Astrocyte (in vitro differentiated cells and primary cell): ENCODE measurements at places on chromosomes 4 and X.

- no peak for DNase-seq
These were observed 450.3 kb downstream of the RAPGEF2 start for GRCh38 chr4:159552979-159553768.

- DNase-seq: no peak
These were observed 74.1 kb downstream of the TSPAN5 start for GRCh38 chr4:98584265-98584664.

- DNase-seq: peak; percentile 67
These were observed 35.4 kb upstream of the TMEM184C start for GRCh38 chr4:147581606-147582350.

DNA sequence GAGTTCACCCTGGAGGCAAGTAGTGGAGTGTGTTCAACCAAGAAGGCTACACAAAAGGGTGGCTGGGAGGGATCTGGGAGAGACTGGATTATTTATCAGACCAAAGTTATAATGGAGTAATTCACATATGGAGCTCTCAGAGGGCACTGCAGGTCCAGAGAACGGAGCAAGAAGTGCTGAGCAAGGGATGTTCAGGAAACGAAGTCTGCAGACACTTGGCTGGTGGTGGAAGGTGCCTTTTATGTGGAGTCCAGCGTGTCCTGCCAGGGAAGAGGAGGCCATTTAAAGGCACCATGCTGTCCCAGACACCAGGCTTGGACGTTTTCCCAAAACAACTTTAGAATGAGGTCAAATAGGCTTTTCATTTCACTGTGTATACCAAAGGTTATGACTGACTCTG, 130.1 kb downstream of the CEP135 start:
- no peak for DNase-seq

- peak; percentile 14 for DNase-seq
These were observed 2.1 kb downstream of the LEF1 start for GRCh38 chr4:108166441-108167315.

DNA sequence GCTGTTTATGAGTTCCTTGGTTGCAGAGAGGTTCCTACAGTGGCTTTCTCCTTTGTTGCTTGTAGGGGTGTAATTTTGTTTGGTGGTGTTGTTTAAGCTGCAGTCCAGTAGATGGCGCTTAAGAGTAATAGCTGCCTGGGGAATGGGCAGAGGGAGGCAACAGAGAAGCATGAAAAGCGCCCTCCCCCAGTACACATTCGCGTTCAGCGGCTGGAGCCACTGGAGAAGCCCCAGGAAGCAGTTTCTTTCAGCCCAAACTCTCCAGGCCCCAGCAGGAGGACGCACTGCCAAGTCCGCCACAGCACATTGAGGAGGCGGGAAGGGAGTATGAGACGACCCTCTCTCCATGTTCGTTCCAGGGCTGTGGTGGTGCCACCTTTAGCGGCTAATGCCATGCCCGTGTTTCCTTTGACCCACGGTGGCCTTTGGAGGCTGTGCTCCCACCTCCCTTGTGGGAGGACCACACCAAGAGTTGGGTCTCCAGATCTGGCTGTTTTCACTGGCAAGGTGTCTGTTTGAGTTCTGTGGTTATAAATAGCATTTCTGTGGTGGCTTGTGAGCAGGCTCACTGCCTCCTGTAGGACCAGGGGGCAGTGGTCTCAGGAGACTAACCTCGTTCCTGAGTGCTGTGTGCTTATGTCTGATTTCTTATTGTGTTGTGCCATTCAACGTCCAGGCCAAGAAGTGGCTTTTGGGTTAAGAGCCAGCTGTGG, 252.3 kb downstream of the ARHGAP10 start:
- DNase-seq: no peak
